ENCODE measurements at places on chromosomes 5 and 9.

DNA sequence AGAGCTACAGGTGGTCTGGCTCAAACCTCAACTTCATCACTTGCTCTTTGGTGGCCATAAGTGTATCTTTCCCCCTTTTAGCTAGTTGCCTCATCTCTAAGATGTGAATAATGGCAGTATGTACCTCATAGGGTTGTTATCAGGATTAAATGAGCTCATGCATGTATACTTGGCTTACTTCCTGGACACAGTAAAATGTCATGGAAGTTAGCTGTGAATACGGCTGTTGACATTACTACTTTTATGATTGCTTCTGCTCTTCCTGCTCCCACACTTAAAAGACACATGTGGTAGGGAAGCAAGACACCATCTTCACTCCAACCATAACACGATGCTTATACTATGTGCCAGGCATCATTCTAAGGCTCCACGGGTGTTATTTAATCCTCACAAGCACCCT lies 114.5 kb upstream of the GPR151 start:
- no peak for DNase-seq

DNA sequence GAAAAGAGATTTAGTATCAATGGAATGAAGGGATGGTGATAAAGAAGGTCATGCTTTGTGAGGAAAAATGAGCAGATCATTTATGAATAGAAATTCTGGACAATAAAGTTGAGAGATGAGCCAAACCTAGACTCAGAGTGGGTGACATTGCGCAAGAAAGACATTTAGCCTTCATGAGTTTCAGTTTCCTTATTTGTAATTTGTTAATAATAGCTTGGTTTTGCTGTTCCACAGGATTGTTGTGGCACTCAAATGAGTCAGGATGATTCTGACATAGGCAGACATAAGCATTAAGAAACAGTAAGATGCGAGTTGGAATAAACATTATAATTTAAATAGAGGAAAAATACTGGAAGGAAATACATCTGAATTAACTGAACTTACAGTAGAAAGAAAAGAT lies 34.8 kb downstream of the ITGA2 start:
- DNase-seq, result no peak

- no peak for DNase-seq
Observed at GRCh38 chr5:67425514-67425913, 228.9 kb upstream of the CD180 start.

GRCh38 chr5:19886123-19886917 lies 101.7 kb downstream of the CDH18 start:
- no peak for DNase-seq

DNA sequence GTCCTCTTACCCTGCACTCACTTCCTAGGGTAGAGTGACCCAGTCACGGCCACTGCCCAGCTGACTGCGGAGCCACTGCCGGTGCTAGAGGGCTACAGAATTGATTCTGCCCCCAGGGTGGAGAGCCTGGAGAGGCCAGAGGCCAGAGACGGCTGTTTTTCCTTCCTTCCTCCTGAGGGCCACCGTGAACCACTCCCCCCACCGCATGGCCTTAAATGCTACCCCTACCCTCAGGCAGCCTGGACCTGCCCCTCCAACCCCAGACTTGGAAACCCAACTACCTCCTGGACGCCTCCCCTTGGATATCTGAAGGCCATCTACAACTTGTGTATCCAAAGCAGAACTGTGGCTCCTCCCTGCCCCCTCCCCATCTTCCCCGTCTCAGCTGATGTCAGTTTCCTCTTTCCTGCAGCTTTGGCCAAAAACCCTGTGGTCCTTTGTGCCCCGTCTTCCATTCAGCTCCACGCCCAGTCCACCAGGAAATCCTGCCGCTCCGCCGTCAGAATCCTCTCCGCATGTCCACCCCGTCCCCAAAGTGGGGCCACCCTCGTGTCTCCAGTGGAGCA lies 16.3 kb downstream of the SH2D3C start:
- DNase-seq, result no peak

GRCh38 chr9:88800329-88800682 lies 191.0 kb upstream of the S1PR3 start:
- DNase-seq, result no peak

DNA sequence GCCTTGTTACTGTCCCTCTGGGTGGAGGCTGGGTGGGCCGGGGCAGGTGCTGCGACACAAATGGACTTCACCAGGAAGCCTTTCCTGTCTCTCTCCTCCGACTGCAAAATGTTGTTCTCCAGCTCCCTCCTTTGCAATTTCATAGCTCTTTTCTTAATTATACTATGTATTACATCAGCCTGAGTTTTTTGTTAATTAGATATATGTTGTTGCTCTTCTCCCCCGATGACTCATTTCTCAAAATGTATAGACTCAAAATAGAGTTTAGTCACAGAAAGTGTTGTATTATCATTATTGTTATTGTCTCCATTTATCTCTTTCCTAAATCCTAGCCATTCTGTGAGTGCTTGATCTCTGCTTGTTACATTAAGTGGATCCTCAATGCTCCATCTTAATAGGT lies 122.4 kb upstream of the OSMR start:
- no peak for DNase-seq

GRCh38 chr5:147576646-147577535 lies 67.0 kb upstream of the DPYSL3 start:
- peak; percentile 81 for DNase-seq

DNA sequence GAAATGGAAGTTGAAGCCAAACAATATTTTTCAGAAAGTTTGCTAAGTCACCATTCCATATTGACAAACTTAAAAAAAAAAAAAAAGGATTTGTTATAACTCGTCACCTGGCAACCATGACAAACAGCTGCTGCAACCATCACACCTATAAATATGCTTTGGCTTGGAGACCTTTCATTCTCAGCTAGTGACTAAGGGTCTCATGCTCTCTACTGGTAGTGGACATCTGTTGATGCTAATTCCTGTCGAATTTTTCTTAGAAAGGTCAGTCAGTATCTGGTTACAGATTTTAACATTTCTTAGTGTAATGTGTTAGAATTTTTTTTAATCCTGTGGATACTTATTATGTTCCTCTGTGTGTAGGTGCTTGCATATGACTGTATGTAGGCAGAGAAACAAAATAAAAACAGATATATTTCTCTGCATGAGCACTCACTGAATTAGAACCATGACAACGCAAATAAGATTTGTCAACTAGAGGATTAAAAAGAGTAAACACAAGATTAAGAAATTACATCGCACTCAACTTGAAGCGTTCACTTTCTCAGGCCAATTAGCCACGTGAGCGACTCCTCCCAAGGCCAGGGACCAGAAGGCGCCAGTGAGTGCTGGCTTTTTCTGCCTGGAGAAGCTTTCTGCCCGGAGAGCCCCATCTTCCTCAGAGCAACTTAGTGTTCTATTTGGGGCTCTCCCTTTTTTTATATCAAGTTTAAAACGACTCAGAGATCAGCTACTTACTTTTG lies 27.0 kb upstream of the ZNF622 start:
- peak; percentile 36 for DNase-seq

- no peak for DNase-seq
Observed at GRCh38 chr5:128284236-128284635, 200.7 kb downstream of the SLC12A2 start.

GRCh38 chr9:87796196-87796595 lies 70.3 kb downstream of the CTSL start:
- no peak for DNase-seq

- DNase-seq, result no peak
Observed at GRCh38 chr5:39801306-39801705, 376.5 kb upstream of the DAB2 start.

DNA sequence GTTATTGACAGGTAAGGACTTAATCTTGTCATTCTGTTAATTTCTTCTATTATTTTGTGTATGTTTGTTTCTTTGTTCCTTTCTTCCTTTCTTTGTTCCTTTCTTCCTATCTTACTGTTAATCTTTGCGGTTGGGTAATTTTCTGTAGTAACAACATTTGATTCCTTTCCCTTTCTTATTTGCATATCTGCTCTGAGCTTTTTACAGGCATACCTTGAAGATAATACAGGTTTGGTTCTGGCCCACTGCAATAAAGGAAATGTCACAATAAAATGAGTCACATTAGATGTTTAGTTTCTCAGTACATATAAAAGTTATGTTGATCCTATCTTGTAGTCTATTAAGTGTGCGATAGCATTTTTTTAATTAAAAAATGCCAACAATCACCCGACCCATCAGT lies 440.7 kb downstream of the NFIB start:
- DNase-seq, result no peak

- DNase-seq, result no peak
Observed at GRCh38 chr5:125554355-125554754, 807.9 kb upstream of the ZNF608 start.

DNA sequence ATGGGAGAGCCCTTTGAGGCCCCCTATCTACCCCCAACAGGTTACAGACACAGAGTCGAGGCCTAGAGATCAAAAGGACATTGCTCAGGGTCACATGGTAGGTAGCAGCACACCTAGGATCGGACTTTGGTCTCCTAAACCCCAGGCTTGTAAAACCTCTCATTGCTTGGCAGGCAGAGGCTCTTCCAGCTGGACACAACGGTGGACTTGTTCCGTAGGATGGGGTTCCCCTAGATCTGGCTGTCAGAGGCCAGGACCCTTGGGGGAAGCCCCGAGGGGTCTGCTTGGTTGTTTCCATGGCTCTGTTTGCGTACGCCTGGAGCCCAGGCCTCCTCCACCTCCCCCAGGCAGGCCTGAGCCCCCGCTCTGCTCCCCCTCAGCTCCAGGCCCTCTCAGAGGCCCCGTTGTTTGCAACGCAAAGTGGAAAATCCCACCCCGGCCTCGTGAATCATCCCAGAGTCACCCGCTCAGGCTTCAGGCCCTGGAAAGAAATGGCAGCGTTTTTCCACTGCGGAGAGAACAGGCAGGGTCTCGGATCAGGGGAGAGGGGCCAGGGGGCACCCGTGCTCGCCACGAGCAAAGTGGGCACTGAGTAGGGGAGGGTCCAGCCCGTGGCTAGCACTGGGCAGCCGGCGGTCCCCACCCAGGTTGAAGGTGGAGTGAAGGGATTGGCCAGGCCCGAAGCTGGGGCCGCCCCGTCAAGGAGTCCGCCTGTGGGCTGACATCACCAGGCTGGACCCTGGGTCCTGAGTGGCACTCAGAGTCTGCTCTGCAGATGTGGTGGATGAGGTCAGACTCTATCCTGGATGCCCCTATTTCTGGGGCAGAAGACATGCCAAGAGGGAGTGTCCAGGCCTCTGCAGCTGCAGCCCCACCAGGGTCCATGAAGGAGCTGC lies 19.8 kb downstream of the COL27A1 start:
- DNase-seq, result no peak

GRCh38 chr9:77021922-77022782 lies 2.7 kb downstream of the FOXB2 start:
- no peak for DNase-seq

DNA sequence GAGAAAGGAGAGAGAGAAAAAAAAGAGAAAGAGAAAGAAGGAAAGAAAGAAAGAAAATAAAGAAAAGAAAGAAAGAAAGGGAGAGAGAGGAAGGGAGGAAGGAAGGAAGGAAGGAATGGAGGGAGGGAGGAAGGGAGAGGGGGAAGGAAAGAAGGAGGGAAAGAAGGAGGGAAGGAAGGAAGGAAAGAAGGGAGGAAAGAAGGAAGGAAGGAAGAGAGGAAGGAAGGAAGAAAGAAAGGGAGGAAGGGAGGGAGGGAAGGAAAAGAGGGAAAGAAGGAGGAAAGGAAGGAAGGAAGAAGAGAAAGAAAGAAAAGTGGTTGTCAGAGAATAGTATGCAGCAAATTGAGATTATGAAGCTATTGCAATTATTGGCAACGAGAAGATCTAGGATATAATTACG lies 49.9 kb upstream of the NIPBL start:
- no peak for DNase-seq

DNA sequence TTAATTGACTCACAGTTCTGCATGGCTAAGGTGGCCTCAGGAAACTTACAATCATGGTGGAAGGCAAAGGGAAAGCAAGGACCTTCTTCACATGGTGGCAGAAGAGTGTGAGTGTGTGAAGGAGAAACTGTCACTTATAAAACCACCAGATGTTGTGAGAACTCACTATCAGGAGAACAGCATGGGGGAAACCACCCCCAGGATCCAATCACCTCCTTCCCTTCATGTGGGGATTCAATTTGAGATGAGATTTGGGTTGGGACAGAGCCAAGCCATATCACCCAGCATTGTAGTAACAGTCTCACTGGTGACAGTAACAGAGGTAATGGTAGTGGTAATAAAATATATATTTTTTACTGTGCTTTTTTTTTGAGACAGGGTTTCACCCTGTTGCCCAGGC lies 18.1 kb downstream of the ZBTB5 start:
- no peak for DNase-seq

- no peak for DNase-seq
Observed at GRCh38 chr5:27318701-27319100, 280.3 kb upstream of the CDH9 start.

DNA sequence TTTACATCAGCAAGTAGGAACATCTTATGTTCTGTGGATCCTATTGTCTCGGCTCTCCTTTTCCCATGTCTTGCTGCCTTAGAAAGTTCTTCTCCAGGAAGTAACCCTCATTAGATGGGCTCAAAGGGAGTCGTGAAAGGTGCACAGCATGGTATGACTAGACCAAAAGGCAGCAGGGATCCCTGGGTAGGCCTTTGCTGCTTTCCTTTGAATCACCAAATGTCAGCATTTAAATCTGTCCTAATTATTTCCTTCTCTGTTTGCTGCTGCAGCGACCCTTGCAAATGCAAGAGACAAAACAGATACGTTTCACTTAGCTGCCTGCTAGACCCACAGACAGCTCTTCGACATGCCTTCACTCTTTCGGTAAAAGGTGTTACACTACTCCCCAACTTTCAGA lies 218.4 kb downstream of the ACTL7B start:
- no peak for DNase-seq

DNA sequence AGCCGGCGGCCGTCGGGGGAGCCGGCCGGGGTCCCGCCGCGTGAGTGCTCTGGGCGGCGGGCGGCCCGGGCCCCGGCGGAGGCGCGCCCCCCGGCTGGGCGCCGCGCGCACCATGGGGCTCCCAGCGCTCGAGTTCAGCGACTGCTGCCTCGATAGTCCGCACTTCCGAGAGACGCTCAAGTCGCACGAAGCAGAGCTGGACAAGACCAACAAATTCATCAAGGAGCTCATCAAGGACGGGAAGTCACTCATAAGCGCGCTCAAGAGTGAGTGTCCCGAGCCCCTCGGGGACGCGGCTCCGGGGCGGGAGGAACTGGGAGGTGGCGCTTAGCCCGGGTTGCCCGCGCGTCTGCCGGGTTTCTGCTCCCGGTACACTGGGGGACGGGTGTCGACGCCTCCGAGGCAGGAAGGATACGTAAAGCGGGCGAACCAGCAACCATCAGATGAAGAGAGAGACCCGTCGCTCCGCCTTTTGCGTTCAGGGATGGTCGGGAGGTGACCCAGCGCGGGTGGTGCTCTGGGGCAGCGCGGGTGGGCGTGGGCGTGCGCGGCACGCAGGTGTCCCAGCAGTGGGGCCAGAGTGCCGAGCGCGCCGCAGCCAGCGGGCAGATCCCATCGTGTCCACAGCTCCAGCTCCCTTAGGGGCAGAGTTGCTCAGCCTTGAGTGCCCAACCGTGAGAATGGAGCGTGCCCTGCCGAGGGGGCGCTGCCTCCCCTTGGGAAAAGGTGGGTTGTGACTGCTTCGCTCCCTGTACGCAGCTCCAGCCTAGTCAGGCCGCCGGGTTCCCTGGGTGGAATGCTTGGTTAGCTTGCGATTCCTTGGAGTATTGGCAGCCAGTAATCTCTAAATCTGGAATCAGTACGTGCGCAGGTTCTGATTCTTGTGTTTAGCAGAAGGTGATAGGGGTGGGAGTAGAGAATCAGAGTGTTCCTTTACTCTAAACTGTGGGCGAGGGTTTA lies 753 bp downstream of the ARHGAP26 start:
- peak; percentile 83 for DNase-seq

- DNase-seq, result no peak
Observed at GRCh38 chr5:16713386-16713928, 96.7 kb upstream of the RETREG1 start.

- no peak for DNase-seq
Observed at GRCh38 chr9:112173489-112174221, 1.4 kb downstream of the SUSD1 start.

Data from Calu3 (cell line).